ENCODE measurements at places on chromosomes 2 and 18.

DNA sequence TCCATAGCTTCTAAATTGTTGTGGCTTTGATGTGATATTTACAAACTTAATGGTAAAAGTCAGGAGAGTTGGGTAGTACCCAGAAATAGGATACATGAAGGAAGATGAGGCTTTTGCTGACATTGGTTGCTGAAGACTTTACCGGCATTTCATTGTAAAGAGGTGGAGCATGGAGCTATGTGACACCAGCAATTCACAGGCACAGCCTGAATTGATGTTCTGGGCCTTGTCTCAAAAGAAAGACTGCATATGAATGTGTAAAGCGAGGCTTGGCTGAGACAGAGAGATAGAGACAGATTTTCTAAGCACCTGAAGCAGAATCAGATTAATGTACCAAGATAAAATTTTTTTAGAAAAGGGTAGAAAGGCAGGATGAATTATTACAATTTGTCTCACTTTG, 864.9 kb upstream of the ID2 start:
- DNase-seq = no peak

- DNase-seq = no peak
Observed at GRCh38 chr2:74583504-74583903, 29.0 kb downstream of the DOK1 start.

DNA sequence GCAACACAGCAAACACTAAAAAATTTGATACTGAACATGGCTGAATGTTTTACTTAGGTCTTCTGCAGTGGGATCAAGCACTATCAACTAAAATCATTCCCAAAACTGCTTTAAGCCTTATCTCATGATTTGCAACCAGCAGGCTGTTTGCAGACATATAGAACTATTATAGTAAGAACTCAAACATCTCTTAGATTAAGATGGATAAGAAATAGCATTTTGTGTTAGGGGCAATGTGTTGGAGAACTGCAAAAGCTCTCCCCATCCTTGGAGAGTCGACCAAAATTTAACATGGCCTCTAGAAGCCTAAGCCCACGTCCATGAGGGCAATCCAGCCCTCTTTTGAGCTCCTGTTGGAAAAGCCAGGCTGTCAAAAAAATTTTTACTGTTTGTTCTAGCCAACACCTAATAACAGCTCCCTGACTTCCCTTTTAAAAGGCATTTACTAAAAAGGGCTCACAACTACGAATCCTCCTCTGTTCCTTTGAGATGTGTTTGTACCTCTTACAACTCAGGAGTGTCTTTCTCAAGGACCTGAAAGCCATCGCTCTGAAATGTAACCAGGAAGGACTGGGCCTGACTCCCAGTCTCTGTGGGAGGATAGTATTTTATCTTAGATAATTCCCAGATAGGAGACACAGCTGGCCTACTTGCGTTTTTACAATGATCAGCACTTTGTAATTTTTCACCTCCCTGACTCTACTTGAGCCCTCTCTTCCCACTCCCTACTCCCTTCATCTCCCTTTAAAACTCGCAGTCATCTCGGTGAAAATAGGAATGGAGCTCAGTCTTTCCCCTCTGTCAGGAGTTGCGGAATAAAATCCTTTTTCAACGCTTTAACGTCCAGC, 1.4 kb downstream of the KRCC1 start:
- DNase-seq = no peak

GRCh38 chr18:36493349-36494159, 196.0 kb downstream of the FHOD3 start:
- DNase-seq = no peak

DNA sequence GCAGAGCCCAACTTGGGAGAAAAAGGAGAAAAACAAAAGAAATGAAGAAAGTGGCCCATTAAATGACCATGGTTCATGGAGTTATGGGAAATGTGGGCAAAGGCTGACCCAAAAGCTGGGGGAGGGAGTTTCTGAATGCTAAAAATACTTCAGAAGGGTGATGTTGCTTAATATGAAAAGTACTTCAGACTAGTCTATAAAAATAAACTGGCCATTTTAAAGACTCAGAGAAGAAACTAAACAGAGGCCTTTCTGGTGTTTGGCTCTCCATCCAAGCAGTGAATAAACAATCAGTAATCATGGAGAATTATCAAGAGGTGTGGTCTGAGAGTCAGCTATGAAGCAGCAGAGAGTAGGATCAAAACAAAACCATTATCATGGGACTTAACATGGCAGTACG, 160.8 kb upstream of the MAPRE2 start:
- DNase-seq = no peak

GRCh38 chr18:49723648-49724180, 89.6 kb downstream of the ACAA2 start:
- peak; percentile 36 for DNase-seq

DNA sequence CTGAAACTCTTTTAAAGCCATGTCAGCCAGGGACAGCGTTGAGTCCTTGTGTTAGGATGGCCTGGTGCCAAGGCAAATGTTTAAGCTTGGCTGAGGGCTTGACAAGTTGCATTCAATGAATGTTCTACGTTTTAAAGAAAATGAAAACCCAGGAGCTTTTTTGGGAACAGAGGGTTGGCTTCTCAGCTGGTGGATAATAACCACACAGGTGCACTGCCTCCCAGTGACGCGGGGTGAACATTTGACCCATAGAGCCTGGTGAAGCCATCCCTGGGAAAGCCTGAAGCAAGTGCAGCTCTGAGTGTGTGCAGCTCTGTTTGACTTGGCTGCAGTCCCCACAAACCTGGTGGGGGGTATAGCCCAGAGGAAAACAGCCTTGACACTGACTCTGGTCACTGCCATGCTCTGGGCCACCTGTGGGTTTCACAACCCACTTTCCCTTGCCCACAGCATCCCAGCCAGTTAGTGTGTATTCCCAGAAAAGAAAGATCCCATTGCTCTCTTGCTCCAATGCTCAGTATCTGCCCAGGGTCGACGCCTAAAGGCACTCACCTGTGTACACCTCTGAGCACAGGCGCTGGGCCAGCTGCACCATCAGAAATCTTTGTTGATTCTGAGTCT, 874.9 kb downstream of the RNF144A start:
- no peak for DNase-seq

- peak; percentile 16 for DNase-seq
Observed at GRCh38 chr2:106137731-106138521, 56.2 kb downstream of the UXS1 start.

DNA sequence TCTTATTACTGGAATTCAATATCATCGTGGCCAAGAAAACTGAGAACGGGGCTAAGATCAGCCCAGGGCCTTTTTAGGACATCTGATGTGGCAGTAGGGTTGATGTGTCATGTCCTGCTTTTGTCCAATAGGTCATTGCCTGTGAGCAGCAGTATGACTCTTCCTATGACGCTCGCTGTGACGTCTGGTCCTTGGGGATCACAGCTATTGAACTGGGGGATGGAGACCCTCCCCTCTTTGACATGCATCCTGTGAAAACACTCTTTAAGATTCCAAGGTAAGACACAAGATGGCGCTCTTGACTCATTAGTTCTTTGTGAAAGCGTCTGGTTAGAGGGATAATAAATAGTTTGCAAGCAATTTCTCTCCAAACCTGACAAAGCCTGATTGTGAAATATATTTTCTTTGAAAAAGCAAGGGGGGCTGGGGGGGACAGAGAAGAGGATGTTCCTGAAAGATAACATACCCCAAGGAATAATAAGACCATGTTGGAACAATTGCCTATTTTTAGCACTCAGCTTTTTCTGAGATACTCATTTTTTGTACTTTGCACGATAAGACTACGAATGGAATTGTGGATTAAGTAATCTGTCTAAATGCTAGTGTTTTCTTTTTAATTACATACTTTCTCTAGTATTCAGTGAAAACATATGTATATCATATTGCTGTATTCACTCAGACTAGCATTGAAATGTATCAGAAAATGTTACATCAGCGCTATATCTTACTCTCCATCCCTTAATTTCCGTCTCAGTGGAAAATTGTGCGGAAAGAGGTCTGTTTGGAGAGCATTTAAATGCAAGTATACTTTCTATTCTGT, 58.1 kb downstream of the MYO3B start:
- DNase-seq = peak; percentile 9

DNA sequence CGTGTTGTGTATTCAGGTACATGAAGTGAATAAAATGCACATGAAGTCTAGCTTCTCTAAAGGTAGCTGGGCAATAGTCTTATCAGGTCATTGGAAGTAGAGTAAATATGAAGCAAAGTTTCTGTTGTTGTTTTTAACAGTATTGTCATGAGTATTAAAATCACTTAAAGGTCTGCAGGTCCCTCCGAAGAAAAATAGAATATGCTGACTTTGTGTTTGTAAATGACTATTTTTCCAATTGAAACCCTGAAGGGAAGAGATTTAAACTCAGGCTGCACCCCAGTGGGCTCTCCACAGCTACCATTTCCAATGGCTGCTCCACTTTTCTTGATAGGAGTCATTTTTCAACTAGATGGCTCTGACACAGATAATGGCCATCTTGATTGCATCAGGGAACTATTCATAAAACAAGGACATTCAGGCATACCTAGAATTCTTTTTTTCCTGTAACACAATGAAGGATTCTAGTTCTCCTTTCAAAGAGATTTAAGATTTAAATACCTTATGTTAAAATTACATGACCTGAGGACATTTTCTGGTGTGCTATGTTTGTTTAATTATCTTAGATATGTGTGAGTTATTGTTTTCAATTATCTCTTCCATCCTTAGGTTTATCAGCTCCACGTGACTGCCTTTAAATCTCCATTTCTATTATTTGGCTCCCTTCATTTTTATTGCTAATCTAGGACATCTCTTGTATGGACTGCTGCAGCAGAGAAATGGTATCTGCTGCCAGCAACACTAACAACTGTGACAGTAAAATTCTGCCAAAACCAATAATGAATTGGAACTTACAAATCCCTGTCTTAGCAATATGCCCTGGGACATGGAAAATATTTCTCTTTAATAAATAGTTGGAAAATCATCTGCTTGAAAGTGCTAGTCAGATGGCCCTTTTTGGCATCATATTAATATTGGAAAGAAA, 149.2 kb upstream of the NOSTRIN start:
- no peak for DNase-seq

- no peak for DNase-seq
Observed at GRCh38 chr2:139613264-139613663, 833.1 kb upstream of the NXPH2 start.

DNA sequence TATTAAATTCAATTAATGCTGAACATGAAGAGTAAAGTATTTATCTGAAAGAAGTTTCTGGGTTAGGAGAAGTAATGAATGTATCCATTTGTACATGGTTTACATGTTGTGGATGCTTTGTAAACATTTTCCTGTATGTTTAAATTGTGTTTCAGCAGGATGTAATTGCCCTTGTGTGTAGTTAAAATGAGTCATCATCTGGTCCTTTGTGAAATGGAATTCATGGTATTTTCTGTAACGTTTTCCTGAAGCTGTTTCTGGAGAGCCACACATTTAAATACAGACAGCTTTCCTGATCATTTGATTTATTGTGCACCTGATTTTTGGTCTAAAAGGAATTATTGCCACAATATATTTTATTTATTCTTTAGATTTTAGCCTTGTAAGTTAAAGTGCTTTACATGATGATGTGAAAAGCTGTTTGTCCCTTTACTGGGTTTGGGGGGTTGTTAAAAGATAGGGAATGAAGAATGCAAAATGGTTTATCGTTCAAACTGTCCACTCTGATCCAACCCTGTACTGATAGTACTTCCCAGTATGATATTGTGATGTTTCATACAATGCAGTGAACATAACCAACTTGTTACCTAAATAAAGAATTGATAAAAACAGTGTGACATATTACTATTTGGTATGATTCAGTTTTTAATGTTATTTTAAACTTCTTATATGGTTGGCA, 41.7 kb upstream of the SLC3A1 start:
- DNase-seq = no peak

GRCh38 chr2:95374451-95374920, 28.0 kb upstream of the FAHD2A start:
- no peak for DNase-seq

GRCh38 chr2:237650455-237650850, 23.1 kb downstream of the LRRFIP1 start:
- DNase-seq = no peak

DNA sequence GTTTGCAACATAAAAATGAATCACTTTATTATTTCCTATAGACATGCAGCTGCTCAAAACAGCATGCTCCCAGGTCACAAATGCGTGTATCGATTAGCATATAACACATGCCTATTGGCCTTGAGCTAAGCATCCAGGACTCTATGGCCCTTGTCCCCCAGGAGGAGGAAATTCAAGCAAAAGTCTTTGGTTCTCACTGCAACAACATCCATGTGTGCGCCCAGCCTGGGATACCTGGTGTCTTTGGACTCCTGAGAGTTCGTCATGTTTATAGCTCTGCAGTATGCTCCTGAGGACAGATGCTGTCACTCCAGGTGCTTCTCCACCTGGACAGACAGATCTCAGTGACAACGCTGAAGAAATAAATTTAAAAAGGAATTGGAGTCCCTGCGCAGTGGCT, 284.6 kb downstream of the PHLPP1 start:
- no peak for DNase-seq

- DNase-seq = no peak
Observed at GRCh38 chr2:155062250-155062921, 363.9 kb downstream of the KCNJ3 start.

GRCh38 chr2:200627110-200627770, 41.4 kb downstream of the AOX1 start:
- DNase-seq = no peak

DNA sequence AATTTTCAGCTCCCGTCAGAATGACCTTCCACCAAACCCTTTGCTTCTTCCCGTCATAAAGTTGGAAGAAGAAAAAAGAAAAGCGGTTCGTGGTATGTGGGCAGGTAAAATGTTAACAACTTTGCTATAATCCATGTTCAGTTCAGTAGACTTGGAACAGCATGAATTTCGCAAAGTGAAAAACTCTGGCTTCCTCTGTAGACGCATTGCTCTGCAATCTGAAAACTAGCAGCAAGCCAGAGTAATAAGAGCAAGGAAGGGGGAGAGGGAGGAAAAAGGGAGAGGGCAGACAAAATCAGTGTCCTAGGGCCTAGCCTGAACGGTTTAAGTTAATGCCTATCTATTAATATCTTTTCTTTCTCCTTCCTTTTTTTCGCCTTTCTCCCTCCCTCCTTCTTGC, 26.7 kb upstream of the CHRNA1 start:
- no peak for DNase-seq
